ENCODE measurements at places on chromosomes 16 and 17.

DNA sequence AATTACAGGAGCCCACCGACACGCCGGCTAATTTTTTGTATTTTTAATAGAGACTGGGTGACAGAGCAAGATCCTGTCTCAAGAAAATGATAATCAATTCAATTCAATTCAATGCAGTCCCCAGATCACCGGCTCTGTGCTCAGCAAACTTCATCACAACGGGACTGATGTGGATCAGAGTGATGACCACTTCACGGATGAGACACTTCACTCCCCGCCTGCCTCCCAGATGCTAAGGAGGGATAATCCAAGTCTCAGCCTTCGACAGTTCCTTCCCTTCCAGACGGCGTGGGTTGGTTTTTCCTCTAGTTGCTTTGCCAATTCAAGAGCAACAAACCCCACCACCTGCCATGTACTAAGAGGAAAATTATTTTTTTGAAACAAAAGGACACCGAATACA, 93.8 kb downstream of the ZDHHC7 start:
- no peak for DNase-seq

GRCh38 chr16:11312718-11313492, 31.8 kb upstream of the PRM1 start:
- peak; percentile 67 for DNase-seq

DNA sequence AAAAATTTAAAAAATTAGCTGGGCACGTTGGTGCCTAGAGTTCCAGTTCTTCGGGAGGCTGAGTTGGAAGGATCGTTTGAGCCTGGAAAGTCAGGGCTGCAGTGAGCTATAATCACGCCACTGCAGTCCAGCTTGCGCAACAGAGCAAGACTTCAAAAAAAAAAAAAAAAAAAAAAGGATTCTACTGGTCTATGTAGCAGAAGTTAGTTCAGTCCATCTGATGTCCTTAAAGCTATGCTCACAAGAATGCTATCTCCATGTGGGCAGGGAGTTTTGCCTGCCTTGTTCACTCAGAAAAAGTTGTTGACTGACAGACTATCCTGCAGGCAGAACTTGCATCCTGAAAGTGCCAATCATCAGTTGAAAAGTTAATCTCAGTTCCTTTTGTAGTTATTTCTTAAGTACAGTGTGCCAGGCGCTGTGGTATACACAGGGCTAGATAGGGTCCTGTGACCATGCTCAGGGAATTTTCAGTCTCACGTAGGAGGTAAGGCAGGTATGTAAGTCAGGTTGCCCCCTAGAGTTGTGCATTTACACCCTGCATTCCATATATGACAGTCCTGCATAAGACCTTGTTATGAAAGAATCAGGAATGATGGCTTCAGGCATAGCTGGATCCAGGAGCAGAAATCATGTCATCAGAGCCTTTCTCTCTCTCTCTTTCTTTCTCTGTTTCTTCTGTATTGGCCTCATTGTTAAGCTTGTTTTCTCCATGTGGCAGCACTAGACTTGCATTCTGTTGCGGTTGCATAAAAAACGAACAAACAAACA, 7.6 kb downstream of the SYT17 start:
- DNase-seq: no peak

GRCh38 chr16:81516478-81517149, 72.0 kb downstream of the CMIP start:
- no peak for DNase-seq

- DNase-seq: no peak
Observed at GRCh38 chr17:12041312-12041711, 20.6 kb downstream of the MAP2K4 start.

GRCh38 chr16:1982013-1982433, 754 bp upstream of the NOXO1 start:
- no peak for DNase-seq

GRCh38 chr17:20121359-20122253, 112.4 kb downstream of the SPECC1 start:
- DNase-seq: peak; percentile 71

DNA sequence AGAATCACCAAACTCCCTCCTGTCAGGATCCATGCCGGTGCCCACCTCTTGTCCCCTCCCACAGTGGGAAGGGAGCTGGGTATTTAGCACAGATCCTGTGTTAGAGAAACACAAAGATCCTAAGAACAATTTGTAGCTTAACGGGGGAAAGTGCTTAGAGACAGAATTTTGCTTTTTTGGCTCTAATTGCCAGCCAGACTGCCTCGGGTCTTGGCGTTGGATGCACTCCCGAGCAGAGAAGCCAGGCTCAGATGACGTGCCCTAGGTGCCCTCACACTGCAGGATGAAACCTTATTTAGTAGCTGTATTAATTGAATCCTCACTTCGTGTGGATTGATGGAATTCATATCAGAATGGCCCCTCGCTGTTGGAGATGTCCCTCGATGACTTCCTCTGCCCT, 22.5 kb upstream of the MAF start:
- DNase-seq: no peak

GRCh38 chr17:66949501-66949900, 15.0 kb upstream of the CACNG4 start:
- no peak for DNase-seq

- no peak for DNase-seq
Observed at GRCh38 chr17:27206447-27206846, 87.5 kb upstream of the WSB1 start.

GRCh38 chr17:1241929-1242328, 28.3 kb upstream of the BHLHA9 start:
- DNase-seq: no peak

- no peak for DNase-seq
Observed at GRCh38 chr17:34895383-34895782, 65.9 kb downstream of the CCT6B start.

DNA sequence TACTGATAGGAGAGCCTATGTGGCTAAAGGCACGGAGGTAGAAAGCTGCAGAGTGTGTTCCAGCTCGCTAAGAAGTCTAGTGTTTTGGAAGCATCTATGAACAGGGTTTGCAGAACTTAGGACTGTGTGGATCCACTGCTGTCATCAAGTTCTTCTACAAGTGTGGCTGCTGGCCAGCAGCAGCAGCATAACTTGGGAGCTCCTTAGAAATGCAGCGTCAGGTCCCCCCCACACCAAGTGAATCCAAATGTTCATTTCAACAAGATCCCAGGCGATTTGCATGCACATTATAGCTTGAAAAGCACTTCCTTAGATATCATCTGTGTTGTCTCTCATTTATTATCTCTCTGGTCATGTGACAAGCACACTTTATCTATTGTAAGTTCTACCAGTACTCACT, 131.9 kb upstream of the SHISA6 start:
- DNase-seq: no peak

GRCh38 chr16:3027983-3028715, 4.3 kb downstream of the THOC6 start:
- DNase-seq: peak; percentile 88
